Stimulated activated CD4-positive, alpha-beta T cell treated with anti-CD3 and anti-CD28 coated beads, Interleukin-4, amount 100 ng/mL, for 4 hours (primary cell): ENCODE measurements at places on chromosomes 4 and X.

GRCh38 chrX:25383196-25383595, 367.4 kb upstream of the ARX start:
- no peak for DNase-seq

- DNase-seq = no peak
Observed at GRCh38 chr4:4397441-4397819, 10.5 kb downstream of the NSG1 start.

GRCh38 chrX:57822398-57822797, 87.9 kb downstream of the ZXDA start:
- no peak for DNase-seq

GRCh38 chr4:81818385-81818920, 346.7 kb upstream of the RASGEF1B start:
- no peak for DNase-seq

- no peak for DNase-seq
Observed at GRCh38 chrX:39145859-39146258, 344.6 kb downstream of the MID1IP1 start.

DNA sequence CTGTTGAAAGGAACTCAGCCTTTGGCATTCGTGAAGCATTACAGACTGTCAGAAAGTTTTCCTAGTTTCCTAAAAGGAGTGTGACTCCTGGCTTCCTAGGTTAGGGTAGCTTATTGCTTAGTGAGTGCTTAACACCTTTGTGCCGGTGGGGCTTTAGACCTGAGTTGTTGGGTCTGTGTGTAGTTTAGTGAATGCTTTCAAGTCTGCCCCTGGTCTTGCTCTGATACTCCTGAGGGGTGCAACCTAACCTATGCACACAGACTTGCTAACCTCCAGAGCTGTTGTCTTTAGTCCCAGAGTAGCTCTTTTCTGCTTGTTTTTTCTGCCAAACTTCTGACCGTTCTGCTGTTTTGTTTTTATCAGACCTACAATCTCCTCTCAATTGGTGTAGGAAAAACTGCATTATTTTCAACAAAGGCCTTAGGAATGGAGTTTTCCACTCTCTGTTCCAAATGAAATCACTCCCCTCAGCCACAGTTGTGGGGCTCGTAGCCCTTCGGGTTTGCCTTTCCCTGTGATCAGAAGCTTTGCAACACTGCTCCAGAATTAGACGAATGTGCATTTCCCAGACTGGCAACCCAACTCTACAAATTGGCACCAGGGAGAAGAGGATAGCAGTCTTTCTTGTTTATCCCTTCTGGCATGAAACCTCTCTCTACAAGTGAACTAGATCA, 1399.1 kb upstream of the PCDH7 start:
- no peak for DNase-seq

- no peak for DNase-seq
Observed at GRCh38 chrX:104370089-104370488, 115.4 kb upstream of the ESX1 start.

DNA sequence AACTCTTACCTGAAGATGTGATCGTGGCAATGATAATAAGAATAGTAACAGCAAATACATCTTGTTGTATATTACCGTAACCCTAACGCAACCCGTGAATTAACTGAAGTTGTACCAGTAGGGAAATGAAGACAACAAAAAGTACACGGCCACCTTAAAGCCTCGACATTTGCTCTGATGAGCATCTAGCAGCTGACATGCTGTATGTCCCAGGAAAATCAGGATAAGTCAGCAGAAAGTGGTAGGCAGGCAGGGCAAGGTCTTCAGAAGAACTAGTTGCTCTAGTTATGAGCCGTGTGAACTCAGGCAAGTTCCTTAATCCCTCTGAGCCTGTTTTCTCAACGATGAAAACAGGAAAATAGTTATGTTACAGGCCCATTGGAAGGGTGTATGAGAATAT, 7.7 kb upstream of the ASB5 start:
- no peak for DNase-seq

DNA sequence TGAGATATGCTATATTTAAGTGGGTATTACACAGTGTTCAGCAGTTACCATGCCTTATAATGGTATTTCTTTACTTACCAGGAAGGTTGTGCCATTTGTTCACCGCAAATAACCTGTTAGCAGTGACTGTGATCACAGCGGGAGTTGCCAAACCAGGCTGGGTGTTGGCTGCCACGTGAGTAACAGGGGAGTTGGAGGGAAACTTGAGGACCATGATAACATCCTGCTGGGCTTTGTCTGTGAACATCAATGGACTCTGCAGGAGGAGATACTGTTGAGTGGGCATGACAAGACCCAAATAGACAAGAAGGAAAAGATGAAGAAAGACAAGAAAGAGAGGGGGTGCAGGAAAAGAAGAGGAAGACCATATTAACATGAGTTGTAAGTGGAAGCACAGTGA, 242.9 kb downstream of the DCLK2 start:
- DNase-seq = no peak

DNA sequence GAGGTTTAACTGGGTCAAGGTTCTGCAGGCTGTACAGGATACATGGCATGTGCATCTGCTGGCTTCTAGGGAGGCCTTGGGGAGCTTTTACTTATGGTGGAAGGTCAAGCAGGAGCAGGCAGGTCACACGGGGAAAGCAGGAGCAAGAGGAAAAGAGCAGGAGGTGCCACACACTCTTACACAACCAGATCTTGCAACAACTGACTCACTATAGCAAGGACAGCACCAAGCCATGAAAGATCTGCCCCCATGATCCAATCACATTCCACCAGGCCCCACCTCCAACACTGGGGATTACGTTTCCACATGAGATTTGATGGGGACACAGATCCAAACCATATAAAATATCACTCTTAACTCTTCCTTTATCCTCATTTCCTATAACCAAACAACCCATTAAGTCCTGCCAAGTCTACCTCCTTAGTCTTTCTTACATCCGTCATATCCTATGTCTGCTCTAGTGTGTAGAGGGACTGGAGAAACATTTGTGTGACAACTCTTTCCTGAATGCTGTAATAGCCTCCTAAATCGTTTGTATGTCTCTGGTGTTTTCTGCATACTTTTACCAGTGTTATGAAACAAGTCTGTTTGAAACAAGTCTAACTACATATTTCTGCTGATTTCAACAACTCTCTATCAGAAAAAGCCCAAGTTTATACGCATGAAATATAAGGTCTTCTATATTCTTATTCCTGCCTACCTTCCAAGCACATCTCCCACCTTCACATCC, 8.3 kb upstream of the RAP2C start:
- no peak for DNase-seq

- no peak for DNase-seq
Observed at GRCh38 chrX:118047446-118048186, 69.0 kb downstream of the KLHL13 start.

- DNase-seq = no peak
Observed at GRCh38 chrX:54415534-54416350, 24.5 kb upstream of the TSR2 start.

DNA sequence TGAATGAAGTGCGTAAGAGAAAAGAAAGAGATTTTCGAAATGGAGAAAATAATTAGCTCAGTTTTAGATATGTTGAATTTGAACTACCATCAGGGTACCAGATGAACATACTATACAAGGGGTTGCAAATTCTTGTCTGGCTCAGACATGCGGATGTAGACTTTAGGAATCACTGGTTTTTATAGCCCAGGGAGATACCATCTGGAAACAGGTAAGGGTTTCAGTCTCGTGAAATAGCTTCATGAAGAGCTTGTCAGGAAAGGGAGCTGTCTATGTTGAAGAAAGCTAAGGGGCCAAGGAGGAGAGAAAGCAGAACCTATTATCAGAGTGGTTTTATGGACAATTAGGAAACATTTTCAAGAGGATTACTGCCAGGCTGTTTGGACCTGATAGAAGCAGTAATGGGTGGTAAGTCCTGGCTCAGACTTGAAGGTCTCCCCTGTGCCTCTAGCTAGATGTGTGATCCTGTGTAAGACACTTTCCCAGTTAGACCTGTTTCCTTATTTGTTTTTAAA, 6.7 kb downstream of the RAB9A start:
- DNase-seq = no peak

DNA sequence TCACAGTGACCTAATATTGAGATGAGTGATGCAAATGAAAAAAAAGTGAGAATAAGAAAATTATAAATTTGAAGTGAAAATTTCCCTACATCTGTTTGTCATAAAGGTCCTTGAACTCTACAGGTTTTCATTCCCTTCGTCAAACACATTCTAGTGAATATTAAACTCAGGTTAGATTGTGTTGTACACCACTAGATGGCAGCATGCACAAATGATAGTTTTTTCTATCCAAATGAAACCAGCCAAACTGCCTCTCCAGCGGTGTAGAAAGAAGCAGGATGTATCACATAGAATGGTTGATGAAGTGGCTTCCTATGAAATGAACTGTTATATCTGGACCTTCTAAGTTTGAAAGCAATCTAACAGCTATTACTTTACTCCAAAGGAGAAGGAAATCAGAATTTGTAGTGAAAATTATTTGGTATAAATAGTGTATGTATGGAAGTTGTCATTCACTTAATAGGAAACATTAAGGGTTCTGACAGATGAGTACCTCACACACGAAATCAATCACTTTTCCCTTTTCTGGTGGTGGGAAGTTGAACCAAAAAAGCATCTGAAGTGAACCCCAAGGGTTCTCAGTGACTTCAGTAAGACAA, 382.7 kb downstream of the UNC5C start:
- DNase-seq = no peak
